ENCODE measurements at places on chromosomes 5 and 9.

GRCh38 chr5:66426259-66427138 lies 169.7 kb upstream of the MAST4 start:
- no peak for DNase-seq

GRCh38 chr5:125112196-125112595 lies 365.8 kb upstream of the ZNF608 start:
- no peak for DNase-seq

- DNase-seq: no peak
These were observed 175.6 kb downstream of the GABBR2 start for GRCh38 chr9:98533132-98533531.

- DNase-seq: no peak
These were observed 197.9 kb downstream of the EPB41L4A start for GRCh38 chr5:112221128-112221527.

DNA sequence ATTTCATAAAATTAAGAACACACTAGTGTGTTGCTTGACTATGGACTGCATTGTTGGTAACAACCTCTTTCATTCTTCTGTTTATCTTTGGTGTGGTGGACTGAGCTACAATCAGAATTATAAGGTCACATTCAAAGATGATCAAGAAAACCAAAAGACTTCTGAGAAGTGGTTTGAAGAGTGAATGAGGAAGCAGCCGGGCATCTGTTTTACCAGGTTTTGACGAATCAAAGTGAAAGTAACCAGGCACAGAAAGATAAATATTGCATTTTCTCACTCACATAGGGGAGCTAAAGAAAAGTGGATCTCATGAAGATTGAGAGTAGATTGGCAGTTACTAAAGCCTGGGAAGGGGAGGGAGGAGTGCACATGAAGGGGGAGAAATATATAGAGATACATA lies 589.1 kb downstream of the ZNF608 start:
- no peak for DNase-seq

- DNase-seq: no peak
These were observed 22.8 kb upstream of the SCGB3A2 start for GRCh38 chr5:147855774-147856069.

DNA sequence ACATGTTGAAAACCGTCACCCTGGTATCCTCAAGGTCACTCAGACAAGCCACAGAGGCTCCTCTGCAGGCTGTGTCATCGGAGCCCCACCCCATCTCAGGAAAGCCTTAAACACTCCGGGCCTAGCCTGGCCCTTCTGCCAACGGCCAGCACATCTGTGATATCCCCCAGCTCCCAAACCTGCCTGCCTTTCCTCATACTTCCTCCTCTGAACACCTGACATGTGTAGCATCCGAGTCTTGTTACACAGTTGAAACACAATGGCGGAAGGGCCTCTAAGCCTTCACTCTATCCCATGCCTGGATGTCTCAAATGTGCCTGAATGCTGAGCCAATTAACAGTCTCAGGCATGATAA lies 32.9 kb upstream of the TGFBR1 start:
- DNase-seq: no peak

- DNase-seq: no peak
These were observed 8.1 kb upstream of the PRR7 start for GRCh38 chr5:177438468-177438867.

DNA sequence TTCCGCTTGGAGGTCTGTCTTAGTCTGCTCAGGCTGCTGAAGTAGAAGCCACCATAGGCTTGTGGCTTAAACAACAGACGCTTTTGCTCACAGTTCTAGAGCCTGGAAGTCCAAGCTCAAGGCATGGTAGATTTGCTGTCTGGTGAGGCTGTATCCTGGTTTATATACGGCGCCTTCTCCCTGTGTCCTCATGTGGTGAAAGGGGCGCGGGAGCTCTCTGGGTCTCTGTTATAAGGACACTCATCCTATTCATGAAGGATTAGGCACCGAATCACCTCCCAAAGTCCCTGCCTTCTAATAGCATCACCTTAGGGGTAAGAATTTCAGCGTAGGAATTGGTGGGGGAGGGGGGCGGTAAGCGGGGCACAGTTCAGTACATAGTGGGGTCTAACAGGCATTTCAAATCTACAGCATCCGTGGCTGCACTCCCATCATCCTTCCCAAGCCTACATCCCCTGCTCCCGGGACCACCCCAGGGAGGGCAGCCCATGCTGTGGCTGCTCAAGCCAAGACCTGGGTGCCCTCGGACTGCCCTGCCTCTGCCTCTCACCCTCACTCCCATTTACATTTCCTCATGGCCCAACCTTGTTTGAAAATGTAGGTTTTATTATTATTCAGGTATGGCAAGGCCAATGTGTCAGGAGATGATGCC lies 15.1 kb upstream of the LPCAT1 start:
- DNase-seq: no peak

GRCh38 chr5:179228341-179229121 lies 116.7 kb downstream of the ADAMTS2 start:
- no peak for DNase-seq

DNA sequence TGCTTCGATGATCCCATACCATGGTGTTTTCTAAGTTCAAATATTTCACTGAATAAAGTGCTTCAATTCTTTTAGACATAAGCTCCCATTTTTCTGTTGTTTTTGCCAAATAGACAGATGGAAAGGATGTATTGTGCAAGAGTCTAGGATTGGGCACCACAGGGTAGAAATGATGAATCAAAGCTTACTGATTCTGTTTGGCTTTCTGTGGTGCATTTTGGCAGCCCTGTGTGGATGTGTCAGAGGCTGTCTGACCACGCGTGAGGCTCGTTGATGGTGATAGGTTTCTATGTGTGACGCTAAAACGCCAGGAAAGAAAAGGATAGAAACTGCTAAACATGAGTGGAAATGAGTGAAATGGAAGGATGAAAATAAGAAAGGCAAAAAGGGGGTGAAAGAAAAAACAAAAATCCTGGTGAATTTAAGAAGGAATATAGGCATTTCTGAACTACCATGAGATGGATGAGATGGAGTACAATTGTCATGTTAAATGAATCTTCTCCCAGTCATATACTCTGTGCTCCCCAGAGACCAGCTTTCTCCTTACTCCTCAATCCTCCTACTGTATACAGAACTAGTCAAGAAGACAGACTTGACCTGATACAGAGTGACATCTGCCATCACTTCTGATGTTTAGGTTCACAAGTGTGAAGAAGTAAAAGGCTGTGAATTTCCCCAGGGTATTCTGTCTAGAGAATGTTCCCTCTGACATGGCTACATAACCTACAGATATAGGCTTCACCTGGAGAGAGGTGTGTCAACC lies 54.4 kb downstream of the ANKH start:
- no peak for DNase-seq

DNA sequence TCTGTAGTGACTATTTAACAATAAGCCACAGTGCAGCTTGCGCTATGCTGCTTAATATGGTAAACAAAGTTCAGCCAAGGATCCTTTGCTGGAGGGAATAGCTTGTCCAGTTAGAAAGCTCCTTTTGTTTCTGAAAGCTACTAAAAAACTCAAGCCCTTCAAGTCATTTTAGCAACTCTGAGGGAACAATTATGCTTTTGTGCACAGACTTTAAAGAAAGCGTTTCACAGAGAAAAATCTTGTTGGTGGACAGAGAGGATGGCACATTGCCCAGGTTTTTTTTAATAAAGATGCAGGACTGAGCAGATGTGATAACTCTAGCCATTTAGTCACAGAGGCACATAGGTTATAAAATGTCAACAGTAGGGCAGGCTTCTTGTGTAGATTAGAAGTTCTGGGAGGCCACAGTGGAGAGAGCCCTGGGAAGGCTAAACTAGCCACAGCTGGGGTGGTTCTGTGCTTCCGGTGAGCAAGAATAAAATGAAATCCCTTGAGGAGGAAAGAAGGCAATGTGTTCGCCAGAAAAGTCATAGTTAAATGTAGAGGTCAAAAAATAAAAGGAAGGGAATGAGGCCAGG lies 63.4 kb downstream of the ALDH7A1 start:
- no peak for DNase-seq

DNA sequence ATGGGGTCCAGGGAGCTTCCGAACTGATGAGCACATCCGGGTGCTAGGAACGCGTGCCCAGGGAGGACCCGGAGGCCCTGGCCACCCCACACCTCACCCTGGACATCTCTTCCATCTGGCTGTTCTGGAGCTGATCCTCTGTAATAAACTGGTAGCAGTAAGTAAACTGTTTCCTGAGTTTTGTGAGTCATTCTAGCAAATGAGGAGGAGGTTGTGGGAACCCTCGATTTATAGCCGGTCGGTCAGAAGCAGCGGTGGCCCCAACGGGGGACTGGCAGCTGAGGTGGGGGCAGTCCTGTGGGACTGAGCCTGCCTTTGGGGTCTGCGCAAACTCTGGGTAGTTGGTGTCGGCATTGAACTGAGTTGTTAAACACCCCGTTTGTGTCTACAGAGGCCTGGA lies 15.4 kb upstream of the UBAC1 start:
- no peak for DNase-seq

DNA sequence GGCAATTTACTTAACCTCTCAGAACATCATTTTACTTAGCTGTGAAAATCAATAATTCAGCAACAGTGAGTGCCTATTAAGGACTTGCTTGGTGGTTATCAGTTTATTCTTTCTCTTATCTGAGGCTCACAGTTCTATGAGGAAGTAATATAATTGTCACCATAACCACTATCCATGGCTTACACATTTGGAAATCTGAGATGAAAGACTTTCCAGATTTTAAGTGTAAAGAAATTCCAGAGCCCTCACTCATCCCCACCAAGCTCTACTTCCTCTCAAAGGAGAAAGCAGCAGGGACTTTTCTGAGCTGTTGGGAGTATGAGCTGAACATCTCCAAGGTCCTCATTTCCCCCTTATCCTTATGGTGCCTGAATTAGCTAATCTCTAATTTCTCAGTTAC lies 321.5 kb downstream of the FBXL7 start:
- no peak for DNase-seq

DNA sequence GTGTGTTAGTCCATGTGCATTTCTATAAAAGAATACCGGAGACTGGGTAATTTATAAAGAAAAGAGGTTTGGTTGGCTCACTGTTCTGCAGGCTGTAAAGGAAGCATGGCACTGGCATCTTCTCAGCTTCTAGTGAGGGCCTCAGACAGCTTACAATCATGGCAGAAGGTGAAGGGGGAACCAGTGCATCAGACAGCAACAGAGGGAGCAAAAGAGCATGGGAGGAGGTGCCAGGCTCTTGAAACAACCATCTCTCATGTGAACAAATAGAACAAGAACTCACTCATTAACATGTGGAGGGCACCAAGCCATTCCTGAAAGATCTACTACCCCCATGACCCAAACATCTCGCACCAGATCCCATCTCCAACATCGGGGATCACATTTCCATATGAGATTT lies 89.2 kb upstream of the IL33 start:
- DNase-seq: no peak

- no peak for DNase-seq
These were observed 65.5 kb downstream of the NREP start for GRCh38 chr5:111691508-111691907.

GRCh38 chr5:89948977-89949376 lies 460.6 kb downstream of the CETN3 start:
- no peak for DNase-seq

- DNase-seq: no peak
These were observed 78.3 kb upstream of the ORM1 start for GRCh38 chr9:114244570-114244969.

- no peak for DNase-seq
These were observed 15.0 kb upstream of the SREK1 start for GRCh38 chr5:66129144-66129543.

GRCh38 chr9:13432904-13433303 lies 153.4 kb upstream of the MPDZ start:
- no peak for DNase-seq

DNA sequence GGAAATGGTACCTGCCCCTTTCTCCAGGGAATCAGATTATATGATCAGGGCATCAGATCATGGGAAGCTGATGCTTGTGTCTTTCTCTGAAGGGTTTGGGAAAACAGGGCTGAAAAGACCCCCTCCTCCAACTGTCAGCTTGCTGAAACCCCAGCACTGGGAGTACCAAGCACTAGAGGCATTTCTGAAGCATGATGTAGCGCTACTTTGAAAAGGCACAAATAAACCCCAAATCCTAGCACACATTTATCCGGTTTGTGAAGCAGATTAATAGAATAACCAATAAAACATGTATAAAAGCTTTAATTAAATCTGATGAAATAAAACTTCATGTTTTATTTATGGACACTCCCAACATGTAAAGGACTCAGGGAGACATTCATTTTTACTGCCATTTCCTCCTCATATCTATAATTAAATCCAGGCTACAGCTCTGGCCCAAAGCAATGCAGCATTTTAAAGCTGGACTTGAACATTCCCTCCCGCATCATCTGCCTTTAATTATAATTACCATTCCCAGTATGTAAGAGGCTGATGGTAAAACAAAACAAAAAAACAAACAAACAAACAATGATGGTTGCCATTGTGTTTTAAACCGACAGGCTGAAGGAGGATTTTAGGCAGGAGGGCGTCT lies 298.2 kb upstream of the RFX3 start:
- DNase-seq: no peak

- DNase-seq: no peak
These were observed 135.3 kb upstream of the RPS23 start for GRCh38 chr5:82413302-82414040.

GRCh38 chr5:100709771-100710170 lies 174.6 kb downstream of the FAM174A start:
- no peak for DNase-seq

DNA sequence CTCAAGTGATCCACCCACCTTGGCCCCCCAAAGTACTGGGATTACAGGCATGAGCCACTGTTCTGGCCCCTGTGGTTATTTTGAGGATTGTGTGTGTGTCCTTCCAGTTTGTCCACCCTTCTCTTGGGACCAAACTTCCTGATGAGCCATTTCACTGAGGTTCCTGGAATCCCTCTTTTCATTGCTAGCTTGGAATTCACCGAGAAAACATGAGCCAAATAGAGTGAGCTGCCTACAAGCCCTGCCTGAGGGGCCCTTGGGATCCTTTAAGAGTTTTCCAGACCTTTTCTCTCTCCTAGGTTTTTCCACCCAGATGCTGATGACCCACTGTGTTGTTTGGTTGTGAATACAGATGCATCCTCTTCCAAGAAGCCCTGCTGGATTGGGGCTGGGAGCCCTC lies 13.2 kb upstream of the KIF12 start:
- DNase-seq: no peak

DNA sequence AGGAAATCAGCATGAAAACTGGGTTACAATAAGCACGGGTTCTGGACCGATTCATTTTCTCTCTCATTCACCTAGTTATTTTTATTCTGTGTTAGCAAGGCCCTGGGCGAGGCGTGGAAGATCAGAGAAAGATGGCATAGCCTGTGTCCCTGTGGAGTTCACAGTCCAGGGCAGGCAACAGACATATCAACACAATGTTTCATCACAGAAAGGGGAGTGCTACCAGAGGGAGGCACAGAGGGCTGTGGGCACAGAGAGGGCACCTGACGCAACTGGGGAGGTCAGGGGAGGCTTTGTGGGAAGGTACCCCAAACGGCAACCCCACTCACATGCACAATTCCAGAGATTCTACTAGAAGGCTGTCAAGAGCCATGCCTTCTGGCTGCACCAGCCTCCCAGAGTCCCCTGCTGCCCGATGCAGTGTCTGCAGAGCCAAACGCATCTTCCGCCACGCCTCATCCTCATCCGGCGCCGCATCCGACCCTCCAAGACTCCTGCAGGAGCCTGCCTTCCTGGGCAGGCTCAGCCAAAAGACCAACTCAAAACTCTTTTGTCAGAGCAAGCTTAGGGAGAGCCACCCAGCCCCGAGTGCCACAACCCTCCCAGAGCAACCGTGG lies 1.4 kb downstream of the FAM193B start:
- DNase-seq: no peak
